Activated CD4-positive, alpha-beta T cell treated with anti-CD3 and anti-CD28 coated beads, Interleukin-2, amount 10 ng/mL, durations not matched to agents 24 days and 14 days (primary cell): ENCODE measurements at places on chromosomes 6 and 20. TPM values are rescaled to one million over a fixed set of nuclear protein-coding genes. Genes with fewer than 3 reads are reported as not detected.

GRCh38 chr6:149223120-149223903 is 94.2 kb upstream of the TAB2 start:
- DNase-seq, result no peak

GRCh38 chr20:47623206-47623605 is 121.5 kb downstream of the NCOA3 start:
- no peak for DNase-seq

GRCh38 chr20:23308024-23308423 is 42.6 kb upstream of the NXT1 start:
- DNase-seq, result no peak

DNA sequence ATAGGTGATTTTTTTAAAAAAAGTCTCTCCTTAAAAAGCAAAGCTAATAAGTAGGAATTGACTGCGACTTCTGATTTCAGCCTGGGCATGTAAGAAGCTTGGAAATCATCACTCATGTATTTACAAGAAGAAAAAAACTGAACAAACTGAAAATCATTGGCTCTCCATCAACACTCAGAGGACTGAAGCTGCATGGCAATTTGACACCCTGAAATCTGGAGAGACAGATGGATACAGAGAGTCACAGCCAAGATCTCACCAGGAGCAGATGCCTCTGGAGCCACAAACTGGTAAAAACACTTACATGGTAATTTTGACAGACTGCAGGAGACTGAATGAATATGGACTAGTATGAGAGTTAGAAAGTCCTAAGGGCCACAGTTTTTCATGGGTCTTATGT is 191.2 kb upstream of the TCF21 start:
- no peak for DNase-seq

- no peak for DNase-seq
Measured at GRCh38 chr6:145532361-145532760, 203.0 kb downstream of the EPM2A start.

Gene KHDC1
- 5.1 and 5.2 TPM in 2 replicates for total RNA-seq

Gene BCAS4
- total RNA-seq, result 7.2 and 8.4 TPM in 2 replicates

Gene MATN4
- 1.2 and 1.5 TPM in 2 replicates for total RNA-seq
